ENCODE measurements at places on chromosomes 11 and 22. TPM values are rescaled to one million over a fixed set of nuclear protein-coding genes. Genes with fewer than 3 reads are reported as not detected.

MPZL2 gene
- total RNA-seq, result 0.09 TPM

TMEM191C gene
- total RNA-seq, result 2.4 TPM

MS4A3 gene
- not detected for total RNA-seq

C2CD3 gene
- 7.9 TPM for total RNA-seq

SLC5A4 gene
- not detected for total RNA-seq

DNA sequence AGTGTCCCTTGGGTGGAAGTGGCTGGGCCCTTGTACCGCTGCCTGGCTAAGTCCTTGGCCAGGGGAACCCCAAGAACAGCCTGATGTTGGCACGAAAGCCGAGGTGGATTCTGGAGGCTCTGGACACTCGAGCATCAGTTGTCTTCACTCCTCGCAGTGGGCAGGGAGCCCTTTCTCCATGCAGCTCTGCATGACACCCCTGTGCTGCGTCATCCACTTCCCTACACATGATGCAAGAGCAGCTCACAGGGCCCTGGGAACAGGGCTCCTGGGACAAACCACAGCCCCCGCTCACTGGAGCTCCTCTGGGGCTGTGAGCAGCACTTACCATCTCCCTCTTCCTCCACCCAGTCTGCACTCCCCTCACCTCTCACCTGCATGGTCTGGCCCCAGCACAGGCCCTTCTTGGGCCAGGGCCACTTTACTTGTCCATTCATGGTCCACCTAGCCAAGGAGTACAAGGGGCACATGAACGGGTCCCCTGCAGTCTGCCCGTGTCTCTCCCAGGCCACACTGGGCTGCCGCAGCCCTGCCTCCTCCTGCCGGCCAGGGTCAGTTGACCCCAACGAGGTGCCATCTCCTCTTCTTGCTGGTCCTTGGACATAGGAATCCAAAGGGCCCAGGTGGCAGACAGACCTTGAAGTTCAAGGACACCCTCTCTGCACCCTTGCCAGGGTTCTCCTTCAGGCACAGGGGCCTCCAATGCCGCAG lies 66.5 kb downstream of the IGF2 start:
- no peak for DNase-seq

DNA sequence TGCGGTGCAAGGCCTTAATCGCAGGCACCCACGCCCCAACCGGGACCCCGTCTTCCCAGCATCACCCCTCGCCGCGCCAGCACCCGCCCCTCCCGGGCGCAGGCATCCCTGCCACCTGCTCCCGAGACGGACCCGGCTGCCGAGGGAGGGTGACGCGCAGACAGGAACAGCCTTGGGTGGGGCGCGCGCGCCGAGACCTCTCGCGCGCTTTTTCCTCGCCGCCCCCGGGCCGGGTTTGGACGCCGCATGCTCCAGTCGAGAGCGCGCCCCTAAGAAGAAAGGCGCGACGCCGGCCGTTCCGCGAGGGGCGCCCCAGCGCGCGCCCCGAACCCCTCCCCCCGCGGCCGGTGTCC lies 504 bp downstream of the CFL1 start:
- no peak for DNase-seq

DNA sequence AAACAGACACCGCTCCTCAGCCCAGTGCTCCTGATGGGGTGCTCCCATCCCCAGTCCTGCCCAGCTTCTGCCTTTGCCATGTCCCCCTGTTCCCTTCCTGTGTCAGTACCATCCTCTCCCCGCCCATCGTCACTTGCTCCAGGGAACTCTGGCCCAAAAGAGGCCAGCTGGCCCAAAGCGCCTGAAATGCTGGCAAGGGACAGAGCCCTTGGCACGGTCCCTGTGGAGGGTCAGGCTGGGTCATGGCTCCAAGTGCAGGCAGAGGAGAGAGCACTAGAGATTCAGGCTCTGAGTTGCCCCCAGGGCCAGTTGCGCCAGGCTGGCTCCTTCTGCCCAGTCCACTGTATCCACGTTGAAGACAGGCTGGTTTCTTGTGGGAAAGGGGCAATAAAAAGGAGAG lies 8.4 kb upstream of the HDHD5 start:
- no peak for DNase-seq

GRCh38 chr22:36818010-36818642 lies 1.3 kb upstream of the PVALB start:
- no peak for DNase-seq

DNA sequence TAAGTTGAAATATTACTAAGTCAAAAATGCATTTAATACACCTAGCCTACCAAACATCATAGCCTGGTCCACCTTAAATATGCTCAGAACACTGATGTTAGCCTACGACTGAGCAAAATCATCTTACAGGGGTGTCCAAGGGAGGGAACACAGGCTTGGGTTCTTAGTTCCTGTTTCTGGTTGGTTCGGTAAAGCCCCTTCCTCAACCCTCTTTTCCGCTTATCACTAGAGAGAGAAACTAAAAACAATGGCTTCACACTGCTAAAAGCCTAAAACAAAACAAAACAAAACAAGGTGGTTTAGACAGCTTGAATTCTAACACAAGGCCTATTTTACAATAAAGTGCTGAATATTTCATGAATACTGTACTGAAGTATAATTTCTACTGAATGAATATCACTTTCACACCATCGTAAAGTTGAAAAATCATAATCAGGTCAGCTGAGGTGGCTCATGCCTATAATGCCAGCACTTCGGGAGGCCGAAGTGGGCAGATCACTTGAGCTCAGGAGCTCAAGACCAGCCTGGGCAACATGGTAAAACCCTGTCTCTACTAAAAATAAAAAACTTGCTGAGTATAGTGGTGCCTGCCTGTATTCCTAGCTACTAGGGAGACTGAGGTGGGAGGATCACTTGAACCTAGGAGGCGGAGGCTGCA lies 118.0 kb downstream of the SIK3 start:
- no peak for DNase-seq

GRCh38 chr22:44448271-44448830 lies 49.7 kb downstream of the RTL6 start:
- DNase-seq, result no peak

GRCh38 chr11:85196968-85197367 lies 430.2 kb downstream of the DLG2 start:
- DNase-seq, result no peak

DNA sequence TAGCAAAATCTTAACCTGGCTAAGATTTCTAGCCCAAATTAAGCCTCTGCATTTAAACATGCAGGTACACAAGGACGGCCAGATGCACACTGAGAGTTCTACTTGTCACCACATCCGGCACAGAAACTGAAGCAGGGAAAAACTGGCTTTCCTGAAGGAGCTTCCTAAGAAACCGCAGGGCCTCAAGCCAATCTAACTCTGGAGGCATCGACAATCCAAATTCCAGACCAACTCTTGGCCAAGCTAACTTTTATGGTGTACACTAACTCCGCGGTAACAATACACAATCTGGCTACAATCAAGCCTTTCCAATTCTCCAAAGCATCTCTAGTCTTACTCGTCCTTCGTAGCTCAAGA lies 1.2 kb downstream of the MSANTD2 start:
- no peak for DNase-seq

- DNase-seq, result no peak
Measured at GRCh38 chr11:77129842-77130756, 2.1 kb downstream of the MYO7A start.

- no peak for DNase-seq
Measured at GRCh38 chr11:93783765-93784144, 327 bp upstream of the MED17 start.

- DNase-seq, result no peak
Measured at GRCh38 chr22:44129619-44129976, 51.1 kb upstream of the PARVG start.

DNA sequence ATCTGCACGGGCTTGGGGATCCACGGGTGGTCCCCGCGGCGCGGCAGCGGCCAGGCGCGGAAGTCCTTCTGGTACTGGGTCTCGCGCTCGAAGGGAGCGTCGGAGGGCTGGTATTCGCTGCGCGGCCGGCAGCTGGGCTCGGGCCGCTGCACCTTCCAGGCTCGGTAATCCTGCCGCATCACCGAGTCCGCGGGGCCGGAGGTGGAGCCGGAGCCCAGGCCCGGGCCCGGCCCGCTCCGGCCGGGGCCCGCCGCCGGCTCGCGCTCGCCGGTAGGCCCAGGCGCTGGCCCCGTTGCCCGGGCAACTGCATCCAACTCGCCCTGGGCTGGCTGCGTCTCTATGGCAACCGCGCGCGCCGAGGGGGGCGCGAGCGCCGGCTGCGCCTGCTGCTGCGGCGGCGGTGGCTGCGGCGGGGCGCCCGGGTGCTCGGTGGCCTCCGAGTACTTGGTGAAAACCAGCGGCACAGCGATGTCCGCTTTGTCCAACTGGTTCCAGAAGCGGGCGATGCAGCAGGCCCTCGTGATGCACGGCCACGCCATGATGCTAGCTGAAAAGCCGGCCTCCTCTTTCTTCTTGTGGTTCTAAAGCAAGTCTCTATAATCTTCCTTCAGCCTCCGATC lies 897 bp downstream of the MAP6 start:
- no peak for DNase-seq
